ENCODE measurements at places on chromosomes 7 and 10.

DNA sequence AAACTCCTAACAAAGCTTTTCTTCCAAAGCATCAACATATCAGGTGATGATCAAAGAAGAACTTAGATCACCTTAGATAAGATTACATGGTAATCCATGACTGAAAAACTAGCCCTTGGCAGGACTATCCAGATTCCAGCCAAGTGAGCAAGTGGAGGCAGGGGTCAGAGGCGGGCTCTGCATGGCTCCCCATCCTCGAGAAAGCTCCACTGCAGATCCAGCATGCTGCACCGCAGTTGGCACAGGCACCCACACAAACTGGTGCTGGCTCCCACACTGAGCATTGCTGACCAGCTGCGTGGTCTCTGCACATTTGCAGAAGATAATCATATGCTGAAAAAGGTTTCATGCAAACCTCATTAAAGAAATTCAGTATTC, 10.1 kb downstream of the PSAP start:
- no peak for DNase-seq

GRCh38 chr10:24930427-24930826, 22.0 kb downstream of the PRTFDC1 start:
- DNase-seq: no peak

GRCh38 chr7:102973096-102973802, 60.4 kb downstream of the LRRC17 start:
- no peak for DNase-seq

DNA sequence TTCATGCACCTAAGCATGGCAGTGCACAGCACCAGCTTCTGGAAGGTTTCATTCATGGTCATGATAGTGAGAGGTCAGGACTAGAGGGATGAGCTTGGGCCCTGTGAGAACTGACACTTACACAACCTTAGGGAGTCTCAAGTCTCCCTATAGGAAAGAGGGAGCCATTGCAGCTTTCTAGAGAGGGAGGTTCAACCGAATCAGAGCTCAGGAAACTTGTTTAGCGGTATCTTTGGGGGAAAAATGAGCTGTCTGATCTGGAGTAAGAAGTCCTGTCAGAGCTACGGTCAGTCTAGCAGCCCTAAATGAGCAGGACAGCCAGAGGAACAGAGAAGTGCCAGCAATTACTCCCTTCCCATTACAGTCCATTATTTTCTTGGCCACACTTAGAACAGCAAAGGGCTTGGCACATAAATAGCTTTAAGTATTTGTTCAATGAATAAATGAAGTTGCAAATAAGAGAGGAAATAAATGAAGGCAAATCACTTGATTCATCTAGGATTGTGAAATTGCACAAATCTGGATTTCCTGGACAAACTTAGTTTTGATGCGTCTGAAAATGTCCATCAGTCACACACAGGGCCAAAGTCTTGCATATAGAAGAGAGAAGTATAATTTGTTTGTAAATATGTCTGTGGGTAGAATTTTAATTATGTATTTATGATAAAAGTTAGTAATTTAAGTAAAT, 262.0 kb downstream of the GLI3 start:
- no peak for DNase-seq

DNA sequence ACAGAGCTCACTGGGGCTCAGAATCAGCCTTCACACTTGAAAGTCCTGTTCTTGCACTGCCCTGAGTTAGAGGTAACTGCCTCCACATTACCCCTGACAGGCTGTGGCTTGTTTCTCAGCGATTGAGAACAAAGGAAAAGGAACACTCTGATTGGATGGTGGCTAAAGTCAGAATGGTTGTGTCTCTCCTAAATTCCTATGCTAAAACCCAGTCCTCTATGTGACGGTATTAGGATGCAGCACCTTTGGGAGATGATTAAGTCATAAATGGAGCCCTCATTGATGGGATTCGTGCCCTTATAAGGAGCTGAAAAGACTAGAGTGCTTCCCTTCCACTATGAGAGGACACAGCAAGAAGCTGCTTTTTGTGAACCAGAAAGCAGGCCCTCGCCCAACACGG, 38.9 kb upstream of the DGKI start:
- DNase-seq: no peak

DNA sequence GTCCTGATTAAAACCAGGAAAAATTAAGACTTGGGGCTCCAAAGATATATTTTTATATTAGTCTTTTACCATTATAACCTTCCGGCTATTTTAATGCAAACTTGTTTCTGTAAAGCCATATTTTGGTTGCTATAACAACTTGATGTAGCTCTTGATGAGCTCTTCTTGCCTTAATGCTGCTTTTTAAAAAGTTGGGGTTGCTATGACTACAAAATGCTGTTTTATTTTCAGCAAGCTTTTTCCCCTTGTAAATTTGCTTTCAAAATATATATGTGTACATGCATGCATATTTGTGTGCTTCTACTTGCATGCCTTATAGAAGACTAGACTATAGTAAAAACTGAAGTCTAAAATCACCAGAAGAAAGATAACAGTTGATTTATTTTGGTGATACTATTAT, 99.7 kb downstream of the CSTF2T start:
- DNase-seq: no peak

DNA sequence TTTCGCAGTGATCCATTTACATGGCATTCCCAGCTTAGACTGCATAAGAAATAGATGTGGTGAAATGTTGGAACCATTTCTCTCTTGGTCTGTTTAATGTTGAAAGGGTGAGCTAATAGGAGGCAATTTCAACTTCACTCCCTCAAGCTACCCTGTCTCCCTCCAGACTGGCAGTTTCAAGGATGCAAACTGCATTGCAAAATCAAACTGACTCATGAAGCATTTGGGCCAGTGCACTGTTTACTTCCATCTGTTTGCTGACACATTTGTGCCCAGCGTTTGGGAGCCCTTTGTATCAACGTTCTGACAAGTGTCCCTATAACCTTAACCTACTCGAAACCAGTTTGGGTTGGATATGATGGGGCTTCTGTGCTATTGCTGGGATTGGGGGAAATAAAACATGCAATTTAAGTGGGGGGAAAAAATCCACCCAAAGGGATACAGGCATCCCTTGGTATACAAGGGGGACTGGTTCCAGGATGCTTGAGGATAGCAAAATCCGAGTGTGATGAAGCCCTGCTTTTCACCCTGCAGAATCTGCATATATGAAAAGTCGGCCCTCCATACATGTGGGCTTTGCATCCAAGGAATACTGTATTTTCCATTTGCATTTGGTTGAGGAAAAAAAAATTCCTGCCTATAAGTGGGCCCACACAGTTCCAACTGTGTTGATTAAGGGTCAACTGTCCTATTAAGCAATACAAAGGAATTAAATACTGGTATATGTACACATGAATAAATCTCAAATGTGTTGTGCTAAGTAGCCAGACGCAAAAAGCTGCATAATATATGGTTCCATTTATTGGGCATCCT, 15.6 kb downstream of the RHEB start:
- peak; percentile 78 for DNase-seq

GRCh38 chr7:102417105-102417504, 16.3 kb upstream of the ORAI2 start:
- no peak for DNase-seq

DNA sequence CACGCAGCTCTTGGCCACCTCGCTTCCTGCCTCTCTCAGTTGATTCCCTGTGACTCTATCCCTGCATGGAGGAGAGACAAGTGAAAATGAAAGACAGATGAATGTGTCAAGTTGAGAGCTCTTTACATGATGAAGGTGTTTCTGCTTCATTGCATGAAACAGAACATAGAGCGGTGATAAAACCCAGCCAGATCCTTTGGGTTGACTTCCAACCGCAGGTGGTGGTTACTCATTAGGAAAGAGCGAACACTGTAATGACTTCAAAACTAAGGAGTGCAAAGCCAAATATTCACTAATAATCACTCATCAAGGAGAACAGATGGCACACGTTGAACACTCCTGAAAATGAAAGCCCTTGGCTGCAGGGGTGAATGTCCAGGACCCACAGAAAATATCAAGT, 31.8 kb upstream of the WDR11 start:
- DNase-seq: no peak

DNA sequence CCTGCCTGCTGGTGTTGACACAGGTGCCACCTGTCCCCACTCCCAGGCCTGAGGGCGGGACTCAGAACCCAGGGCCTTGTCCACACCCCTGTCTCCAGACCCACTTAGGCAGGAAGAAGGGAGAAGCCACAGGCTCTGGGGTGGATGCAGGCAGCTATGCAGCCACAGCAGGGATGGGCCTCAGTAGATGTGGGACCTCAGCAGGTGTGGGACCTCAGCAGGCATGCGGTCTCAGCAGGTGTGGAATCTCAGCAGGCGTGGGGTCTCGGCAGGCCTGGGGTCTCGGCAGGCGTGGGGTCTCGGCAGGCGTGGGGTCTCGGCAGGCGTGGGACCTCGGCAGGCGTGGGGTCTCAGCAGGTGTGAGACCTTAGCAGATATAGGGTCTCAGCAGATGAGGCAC, 118.0 kb upstream of the PITRM1 start:
- no peak for DNase-seq

All from gastrocnemius medialis (tissue), 4 donors.